ENCODE measurements at places on chromosomes 3 and 15.

GRCh38 chr3:119613201-119613600 lies 15.5 kb downstream of the PLA1A start:
- DNase-seq: no peak

- DNase-seq: no peak
Observed at GRCh38 chr3:17342119-17342518, 400.3 kb downstream of the TBC1D5 start.

GRCh38 chr3:99856437-99857220 lies 39.0 kb downstream of the CMSS1 start:
- DNase-seq: no peak

- DNase-seq: no peak
Observed at GRCh38 chr3:24023197-24023596, 78.1 kb downstream of the NR1D2 start.

GRCh38 chr3:189952272-189952671 lies 168.4 kb downstream of the P3H2 start:
- no peak for DNase-seq
